Spleen (tissue), 13 donors: ENCODE measurements at places on chromosomes 6 and 20. TPM values are rescaled to one million over a fixed set of nuclear protein-coding genes. Genes with fewer than 3 reads are reported as not detected.

DNA sequence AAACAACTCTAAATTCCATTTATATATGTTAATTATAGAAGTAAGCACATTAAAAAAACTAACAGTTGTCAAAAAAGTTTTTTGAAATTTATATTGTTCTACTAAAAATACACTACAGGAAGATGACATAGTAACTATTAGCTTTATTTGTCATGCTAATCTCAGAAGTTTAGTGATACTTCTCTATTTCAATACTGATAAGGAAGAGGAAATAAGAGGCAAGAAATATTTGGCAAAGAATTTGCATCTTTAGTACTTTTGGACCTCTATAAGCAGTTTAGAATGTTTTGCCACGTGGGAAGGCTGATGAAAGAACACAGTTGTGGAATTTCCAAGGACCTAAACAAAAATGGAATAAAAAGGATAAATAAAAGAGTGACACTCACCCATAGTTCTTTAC, 12.6 kb downstream of the IFNGR1 start:
- H3K36me3 ChIP-seq = peaks cover 59% of the 10 kb centered on the region
- no peak overlapping the region for H3K4me3 ChIP-seq
- no peaks in the 10 kb centered on the region for H3K27me3 ChIP-seq
- peaks cover 66% of the 10 kb centered on the region for H3K4me1 ChIP-seq
- DNase-seq = no peak
- H3K27ac ChIP-seq = no peak overlapping the region

DNA sequence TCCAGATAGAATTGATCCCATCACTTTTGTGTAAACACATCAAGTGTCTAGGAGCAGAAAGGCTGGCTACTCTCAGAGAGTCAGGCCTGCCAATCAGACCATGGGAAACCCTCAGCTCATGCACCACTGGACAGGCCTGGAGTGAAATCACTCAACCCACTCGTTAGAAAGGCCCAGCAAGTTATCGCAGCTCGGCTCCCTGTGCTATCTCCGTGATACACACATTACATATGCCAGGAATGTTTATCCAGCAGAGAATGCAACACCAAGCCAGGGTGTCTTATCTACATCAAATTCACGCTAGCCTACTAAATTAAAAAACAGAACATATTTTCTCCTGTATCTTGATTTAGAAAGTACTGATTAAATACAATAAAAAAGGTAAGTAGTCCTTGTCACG, 232.4 kb upstream of the FOXQ1 start:
- H3K27me3 ChIP-seq = no peaks in the 10 kb centered on the region
- H3K4me3 ChIP-seq = no peak overlapping the region
- H3K36me3 ChIP-seq = no peaks in the 10 kb centered on the region
- no peaks in the 10 kb centered on the region for H3K4me1 ChIP-seq
- no peak overlapping the region for H3K27ac ChIP-seq

ARMC12 gene
- 0.97 TPM for total RNA-seq

RIN2 gene
- 93.7 TPM for total RNA-seq

SLC22A23 gene
- total RNA-seq = 21.6 TPM
